HepG2 (cell line): ENCODE measurements at places on chromosomes 1 and 21.

DNA sequence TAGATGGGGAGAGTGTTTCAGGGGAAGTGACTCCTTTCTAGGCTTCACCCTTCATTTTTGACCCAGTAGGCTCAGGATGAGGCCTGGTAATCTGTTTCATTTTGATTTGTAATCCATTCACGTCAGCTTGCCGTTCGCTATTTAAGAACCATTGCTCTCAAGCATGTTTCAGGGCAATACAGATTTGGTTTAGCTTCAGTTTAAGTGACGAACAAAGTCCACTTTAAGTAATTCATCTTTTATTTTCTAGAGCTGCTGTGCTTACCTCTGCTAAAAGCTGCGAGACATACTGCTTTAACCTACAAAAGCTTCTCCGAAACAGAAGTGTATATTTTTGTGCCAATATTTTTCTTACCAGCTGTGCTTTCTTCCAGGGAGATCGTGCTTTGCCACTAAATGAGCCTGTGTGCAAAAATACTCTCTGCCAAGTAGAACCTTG lies 8.9 kb upstream of the FMO3 start:
- no peak for DNase-seq

GRCh38 chr1:25997828-25998761 lies at the start of gene PAFAH2:
TSS of gene PAFAH2 (minus strand) at chr1:25998063. CDS start at chr1:25990816, 7,247 bp downstream.
- DNase-seq = peak; percentile 98

- DNase-seq = no peak
Observed at GRCh38 chr1:45348609-45348965, 8.3 kb upstream of the MUTYH start.

- DNase-seq = no peak
Observed at GRCh38 chr1:202282025-202282371, 59.7 kb downstream of the UBE2T start.

DNA sequence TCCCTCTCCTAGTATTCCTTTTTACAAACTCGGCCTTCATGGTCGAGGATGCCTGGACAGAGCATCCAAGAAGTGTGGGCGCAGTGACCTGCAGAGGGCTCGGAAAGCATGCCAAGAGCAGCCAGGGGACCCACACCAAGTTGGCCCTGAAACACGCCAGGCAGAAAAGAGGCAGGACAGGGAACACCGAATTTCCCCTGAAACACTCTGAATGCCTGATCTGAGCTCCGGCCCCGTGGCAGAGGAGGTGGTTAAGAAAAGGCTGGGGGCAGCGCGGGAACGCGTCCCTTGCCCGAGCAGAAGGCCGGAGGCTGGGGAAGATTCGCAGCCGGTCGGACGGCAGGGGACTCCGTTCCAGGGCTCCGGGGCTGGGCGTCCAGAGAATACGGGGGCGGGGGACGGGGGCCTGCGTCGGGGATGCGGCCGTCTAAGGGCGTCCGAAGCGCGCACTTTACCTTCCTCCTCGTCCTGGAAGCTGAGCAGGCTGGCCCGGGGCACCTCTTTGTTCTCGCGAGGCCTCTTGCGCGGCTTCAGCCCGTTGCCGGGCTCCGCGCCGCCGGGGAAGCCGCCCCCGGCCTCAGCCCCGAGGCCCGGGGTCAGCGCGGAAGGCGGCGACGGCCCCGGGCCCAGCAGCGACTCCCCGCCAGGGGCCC lies 558 bp downstream of the PAXBP1 start:
- peak; percentile 33 for DNase-seq

DNA sequence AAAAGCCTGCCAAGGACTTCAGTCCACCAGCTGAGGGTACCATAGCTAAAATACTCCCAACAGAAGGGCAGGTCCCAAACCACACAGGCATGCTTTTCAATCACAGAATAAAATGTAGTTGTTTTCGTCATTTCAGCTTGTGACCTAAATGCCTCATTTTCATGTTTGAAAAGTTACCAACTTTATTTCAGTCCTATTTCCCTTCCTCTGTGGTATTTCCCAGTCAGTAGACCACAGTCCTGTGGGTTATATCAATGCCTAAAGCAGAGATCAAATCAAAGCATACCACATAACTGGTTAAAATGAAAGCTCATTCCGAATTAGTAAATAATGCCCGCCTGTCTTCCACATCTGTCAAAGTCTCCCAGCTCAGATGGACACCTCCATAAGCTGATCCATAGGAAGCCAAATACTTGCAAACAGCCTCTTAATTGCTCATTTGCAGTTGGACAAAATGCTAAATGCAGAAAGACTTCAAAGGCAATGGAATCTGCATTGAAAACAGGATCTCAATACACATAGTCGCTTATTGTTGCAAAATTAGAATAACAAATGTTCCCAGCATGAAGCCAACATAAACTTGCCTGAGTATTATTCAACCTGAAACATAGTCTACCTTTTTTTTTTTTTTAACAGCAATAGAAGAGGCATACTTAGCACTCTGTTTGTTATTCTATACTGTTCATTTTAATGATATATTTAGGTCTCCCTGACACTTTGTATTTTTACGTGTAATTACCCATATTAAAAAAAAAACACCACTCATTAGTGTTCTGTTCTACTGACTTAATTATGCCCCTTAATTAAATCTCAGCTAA lies 53.9 kb downstream of the NR5A2 start:
- DNase-seq = no peak

DNA sequence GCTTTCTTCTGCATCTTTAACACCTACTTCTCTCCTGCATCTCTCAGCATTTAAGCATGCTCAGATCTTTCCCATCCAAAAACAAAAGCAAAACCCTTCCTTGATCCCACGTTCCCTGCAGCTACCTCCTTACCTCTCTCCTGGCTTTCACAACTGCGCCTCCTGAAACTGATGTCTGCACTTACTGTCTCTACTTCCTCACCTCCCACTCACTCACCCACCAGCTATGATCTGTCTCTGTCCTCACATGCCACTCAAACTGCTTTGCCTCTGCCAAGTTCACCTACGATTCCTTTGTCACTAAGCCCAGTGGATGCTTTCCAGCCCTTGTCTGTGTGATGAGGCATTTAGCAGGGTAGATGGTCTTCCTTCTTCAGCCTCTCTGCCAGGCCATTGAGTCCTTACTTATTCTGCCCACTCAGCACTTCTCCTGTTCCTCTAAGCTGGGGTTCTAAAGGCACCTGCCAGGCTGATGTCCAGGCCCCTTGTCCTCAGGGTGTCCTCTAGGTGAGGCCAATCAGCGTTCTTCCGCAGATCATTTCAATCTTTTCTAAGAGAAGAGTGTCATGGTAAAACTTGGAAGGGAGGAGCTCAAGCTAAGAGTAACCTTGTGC lies 10.0 kb upstream of the GJB3 start:
- no peak for DNase-seq

GRCh38 chr1:156746728-156747631 lies 4.5 kb downstream of the HDGF start:
- DNase-seq = peak; percentile 90

- no peak for DNase-seq
Observed at GRCh38 chr1:64973061-64973647, 6.8 kb upstream of the JAK1 start.

- no peak for DNase-seq
Observed at GRCh38 chr1:209176866-209177430, 406.6 kb upstream of the CAMK1G start.

- DNase-seq = peak; percentile 95
Observed at GRCh38 chr1:12525311-12526181, 92.5 kb downstream of the DHRS3 start.

DNA sequence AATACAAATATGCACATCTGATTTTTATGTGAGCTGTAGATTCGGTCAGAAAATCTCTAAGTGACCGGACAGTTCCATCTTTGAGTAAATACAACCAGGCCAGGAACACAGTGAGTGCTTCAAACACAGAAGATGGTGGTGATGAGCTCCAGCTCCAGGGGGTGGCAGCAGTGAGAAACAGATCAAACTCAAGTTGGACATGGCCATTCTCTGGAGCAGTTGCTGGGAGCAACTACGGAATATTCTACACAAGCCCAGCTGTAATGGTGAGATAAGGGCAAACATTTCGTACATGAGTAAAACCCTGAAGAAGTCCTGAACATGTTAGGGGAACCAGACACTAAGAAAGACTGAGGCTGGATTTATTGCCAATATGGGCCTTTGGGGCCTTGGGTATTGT lies 100.7 kb downstream of the BARHL2 start:
- peak; percentile 14 for DNase-seq

DNA sequence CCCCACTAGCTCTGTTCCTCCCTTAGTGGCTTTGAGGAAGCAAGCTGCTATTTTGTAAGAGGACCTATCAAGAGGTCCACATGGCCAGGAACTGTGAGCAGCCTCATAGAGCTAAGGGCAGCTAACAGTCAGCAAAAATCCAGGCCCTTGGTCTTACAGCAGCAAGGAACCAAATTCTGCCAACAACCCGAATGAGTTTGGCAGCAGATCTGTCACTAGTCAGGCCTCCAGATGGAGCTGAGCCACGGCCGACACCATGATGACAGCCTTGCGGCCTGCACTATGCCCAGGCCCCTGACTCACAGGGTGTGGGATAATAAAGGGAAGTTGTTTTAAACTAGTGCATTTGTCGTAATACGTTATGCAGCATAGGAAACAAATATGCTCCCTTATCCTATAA lies 28.0 kb upstream of the H3-3A start:
- peak; percentile 32 for DNase-seq

- DNase-seq = peak; percentile 27
Observed at GRCh38 chr21:37266515-37267221, 466 bp downstream of the VPS26C start.

DNA sequence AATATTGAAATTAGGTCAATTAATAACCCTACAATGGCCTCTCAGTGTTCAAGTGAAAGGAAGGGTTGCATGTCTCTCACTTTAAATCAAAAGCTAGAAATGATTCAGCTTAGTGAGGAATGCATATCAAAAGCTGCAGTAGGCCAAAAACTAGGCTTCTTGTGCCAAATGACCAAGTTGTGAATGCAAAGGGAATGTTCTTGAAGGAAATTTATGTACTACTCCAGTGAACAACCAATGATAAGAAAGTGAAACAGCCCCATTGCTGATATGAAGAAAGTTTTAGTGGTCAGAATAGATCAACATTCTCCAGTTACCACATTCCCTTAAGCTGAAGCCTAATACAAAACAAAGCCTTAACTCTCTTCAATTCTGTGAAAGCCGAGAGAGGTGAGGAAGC lies 10.0 kb downstream of the MAEL start:
- no peak for DNase-seq

GRCh38 chr1:115496904-115497527 lies 144.8 kb upstream of the VANGL1 start:
- no peak for DNase-seq
